ENCODE measurements at places on chromosomes 12 and 14.

GRCh38 chr14:68519671-68520187, 273.1 kb downstream of the ZFP36L1 start:
- no peak for DNase-seq

DNA sequence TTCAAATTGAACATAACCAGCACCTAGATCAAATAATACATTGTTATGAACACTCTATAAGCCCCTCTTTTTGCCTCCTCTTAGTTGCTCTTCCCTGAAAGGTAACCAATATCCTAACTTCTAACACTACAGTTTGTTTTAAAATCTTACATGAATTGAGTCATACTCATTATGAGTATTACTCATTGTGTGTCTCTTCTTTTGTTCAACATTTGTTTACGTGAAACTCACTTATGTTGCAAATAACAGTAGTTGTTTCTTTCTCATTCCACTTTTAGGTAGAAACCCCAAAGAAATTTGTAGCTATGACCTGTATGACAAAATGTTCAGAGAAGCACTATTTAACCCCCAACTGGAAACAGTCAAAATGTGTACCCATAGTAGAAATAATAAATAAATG, 6.6 kb downstream of the LRRC9 start:
- no peak for DNase-seq

DNA sequence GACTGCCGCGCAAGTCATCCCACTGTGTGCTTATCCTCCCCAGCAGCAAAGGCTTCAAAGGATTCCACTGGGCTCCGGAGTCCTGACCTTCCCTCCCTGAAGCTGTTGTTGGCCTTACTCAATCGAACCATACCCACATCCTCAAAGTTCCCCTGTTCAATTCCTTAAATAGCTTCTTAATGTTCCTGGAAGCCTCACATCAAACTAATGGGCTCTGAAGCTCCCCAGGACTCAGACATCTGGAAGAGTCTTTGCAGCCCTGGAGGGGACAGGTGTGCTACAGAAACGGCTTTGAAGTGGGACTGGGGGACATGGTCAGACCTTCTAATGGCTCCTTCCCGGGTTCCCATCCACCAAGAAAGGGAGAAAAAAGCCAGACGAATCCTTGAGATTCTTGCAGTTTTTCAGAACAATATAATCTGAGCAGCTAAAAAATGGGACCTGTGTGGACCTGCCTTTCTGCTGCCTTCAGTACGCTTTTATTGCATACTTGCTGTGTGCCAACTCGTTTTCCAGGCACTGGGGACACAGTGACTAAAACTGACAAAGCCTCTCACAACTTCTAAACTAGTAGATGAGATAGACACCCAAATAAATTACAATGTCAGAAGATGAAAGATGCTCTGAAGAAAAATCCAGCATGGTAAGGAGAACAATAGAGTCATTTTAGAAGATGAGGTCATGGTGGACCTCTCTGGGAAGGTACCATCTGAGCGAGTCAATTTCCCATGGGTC, 204.5 kb downstream of the MON2 start:
- DNase-seq = no peak

DNA sequence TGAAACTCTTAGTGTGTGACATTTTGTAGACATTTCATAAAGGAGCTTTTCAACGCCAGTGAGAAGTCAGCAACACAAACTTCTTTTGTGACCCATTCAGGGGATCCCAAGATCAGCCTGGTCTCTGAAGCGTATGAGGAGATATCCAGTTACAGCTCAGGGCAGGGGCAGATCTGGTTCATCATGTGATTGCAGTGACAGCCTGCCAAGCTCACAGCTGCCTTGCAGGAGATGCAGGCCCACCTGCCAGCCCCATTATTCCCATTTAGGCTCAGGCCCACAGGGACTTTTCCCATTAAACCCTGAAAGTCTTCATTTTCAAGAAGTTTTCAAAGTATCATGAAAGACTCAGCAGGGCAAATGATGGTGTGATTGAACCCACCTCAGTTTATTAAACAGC, 38.3 kb downstream of the SRGAP1 start:
- DNase-seq = no peak

DNA sequence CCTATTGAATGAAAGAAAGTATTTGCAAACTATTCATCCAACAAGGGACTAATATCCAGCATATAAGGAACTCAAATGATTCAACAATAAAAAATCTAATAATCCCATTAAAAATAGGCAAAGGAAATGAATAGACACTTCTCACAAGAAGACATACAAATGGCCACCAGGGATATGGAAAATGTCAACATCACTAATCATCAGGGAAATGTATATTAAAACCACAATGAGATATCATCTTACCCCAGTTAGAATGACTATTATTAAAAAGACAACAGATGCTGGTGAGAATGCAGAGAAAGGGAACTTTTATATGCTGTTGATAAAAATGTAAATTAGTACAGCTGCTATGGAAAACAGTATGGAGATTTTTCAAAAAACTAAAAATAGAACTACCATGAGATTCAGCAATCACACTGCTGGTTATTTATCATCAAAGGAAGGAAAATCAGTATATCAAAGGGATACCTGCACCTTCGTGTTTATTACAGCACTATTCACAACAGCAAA, 89.3 kb downstream of the GARIN6 start:
- no peak for DNase-seq

DNA sequence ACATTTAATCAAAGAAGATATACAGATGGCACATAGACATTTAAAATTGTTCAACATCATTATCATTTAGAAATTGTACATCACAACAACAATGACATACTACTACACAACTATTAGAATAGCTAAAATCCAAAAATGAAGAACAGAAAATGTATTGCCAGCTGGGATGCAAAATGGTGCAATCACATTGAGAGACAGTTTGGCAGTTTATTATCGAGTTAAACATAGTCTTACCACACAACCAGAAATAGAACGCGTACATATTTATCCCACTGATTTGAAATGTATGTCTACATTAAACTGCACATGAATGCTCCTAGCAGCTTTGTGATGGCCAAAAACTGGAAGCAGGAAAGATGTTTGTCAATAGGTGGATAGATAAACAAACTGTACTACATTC, 791.5 kb upstream of the MGAT4C start:
- no peak for DNase-seq

GRCh38 chr12:13905794-13906193, 75.6 kb downstream of the GRIN2B start:
- no peak for DNase-seq

- no peak for DNase-seq
These were observed 56.2 kb upstream of the CAPRIN2 start for GRCh38 chr12:30810918-30811317.

- DNase-seq = no peak
These were observed 39.4 kb downstream of the ATF7 start for GRCh38 chr12:53586745-53587144.

GRCh38 chr14:89771251-89771650, 183.3 kb downstream of the EFCAB11 start:
- no peak for DNase-seq

GRCh38 chr14:102557434-102558226, 34.8 kb upstream of the RCOR1 start:
- no peak for DNase-seq

- no peak for DNase-seq
These were observed 64.6 kb downstream of the ANO4 start for GRCh38 chr12:100859063-100859627.

GRCh38 chr12:47824198-47824597, 4.5 kb upstream of the HDAC7 start:
- no peak for DNase-seq

- peak; percentile 14 for DNase-seq
These were observed 575 bp downstream of the NAA30 start for GRCh38 chr14:57390806-57391516.

GRCh38 chr14:23174296-23175184, 8.9 kb downstream of the SLC7A8 start:
- peak; percentile 23 for DNase-seq

DNA sequence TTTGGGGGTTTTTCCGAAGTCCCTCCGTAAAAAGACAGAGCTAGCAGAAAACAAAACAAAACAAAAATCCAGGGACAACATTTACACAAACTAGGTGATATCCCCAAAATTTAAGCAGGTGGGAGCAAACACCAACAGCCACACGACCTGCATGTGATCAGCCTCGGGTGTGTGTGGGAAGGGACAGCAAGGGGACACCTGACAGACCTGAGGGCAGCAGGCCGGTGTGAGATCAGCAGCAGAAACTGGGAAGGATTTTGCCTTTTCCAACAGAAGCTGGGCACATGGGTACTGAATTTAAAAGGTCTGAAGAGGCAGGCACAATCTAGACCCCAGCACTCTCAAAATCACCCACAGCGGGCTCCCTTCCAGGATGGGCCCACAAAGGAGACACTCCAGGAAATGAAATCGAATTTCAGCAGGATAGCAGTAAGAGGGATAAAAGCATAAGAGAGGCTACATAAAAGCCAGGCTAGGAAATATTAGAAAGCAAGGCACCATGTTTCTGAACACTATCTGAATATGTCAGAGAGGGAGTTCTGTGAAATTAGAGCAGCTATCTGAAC, 36.5 kb upstream of the SELPLG start:
- DNase-seq = no peak

DNA sequence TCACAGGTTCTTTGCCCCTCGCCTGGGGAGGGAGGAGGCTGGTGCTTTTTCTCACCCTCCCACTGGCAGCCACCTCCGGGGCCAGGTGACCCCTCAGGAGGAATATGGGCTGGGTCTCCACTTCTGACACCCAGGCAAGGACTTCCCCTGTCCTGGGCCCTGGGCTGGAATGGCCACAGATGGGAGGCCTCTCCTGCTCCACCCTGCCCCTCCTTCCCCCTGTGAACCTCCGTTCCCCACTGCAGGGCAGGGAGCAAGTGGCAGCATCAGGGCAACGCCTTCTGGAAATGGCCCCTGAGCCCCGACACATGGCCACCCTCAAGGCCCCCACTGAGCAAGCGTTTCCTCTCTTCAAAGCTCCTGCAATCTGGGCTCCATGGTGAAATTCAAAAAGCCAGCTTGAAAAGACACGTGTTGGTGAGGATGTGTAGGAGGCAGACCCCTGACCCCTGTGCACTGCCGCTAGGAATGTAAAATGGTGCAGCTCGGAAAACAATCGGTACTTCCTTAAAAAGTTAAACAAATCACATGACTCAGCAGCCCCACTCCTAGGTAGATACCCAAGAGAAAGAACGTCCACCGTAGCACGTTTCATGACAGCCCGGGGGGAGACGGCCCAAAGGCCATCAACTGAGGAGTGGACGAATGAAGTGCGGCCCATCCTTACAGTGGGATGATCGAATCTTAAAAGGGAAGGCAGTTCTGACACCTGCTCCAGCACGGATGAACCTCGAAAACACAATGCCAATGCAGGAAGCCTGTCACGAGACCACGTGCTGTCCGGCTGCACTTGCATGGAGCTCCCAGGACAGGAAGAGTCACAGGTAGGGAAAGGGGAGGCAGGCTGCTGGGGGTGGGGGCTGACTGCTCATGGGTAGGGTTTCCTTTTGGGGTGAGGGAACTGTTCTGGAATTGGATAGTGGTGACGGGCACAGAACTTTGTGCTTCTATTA, 11.5 kb downstream of the XRCC3 start:
- DNase-seq = no peak

GRCh38 chr14:102538602-102539543, 29.3 kb upstream of the ANKRD9 start:
- no peak for DNase-seq

DNA sequence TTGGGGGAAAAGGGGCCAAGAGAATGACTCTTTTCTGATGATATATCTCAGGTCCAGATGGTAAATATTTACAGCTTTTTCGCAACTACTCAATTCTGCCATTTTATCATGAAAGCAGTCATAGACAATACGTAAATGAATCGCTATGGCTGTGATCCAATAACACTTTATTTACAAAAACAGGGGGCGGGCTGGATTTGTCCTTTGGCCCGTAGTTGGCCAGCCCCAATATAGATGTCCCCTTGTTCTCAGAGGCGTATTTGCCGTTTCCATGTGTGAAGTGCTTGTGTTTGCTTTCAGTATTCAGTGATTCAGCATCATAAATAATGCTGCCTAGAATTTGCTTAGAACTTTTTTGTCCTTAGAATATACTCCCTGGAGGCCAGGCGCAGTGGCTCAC, 77.2 kb downstream of the CCDC92 start:
- DNase-seq = no peak

Data from T47D (cell line).